LNCaP clone FGC (cell line): ENCODE measurements at places on chromosomes 2 and 18.

DNA sequence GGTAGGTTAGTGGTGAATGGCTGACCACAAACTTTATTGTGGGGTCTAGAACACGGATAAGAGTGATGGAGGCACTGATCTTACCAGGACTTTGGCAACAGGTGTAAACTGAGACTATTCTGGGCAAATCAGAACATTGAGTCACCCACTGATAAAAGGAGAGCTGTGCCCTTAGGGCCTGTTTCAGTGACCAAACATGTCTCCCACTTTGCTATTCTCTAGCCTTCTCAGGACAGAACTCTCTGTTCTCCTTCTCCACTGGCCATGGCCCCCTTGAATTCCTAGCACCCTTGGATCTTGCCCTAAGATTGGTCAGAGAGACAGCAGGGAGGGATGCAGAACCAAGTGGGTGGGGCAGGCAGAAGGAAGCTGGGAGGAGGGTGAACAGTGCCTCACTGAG, 18.3 kb downstream of the TRPM8 start:
- DNase-seq, result no peak

GRCh38 chr2:101087638-101088037, 63.5 kb downstream of the TBC1D8 start:
- DNase-seq, result no peak

- DNase-seq, result no peak
Measured at GRCh38 chr2:144261336-144261735, 258.6 kb downstream of the ZEB2 start.

DNA sequence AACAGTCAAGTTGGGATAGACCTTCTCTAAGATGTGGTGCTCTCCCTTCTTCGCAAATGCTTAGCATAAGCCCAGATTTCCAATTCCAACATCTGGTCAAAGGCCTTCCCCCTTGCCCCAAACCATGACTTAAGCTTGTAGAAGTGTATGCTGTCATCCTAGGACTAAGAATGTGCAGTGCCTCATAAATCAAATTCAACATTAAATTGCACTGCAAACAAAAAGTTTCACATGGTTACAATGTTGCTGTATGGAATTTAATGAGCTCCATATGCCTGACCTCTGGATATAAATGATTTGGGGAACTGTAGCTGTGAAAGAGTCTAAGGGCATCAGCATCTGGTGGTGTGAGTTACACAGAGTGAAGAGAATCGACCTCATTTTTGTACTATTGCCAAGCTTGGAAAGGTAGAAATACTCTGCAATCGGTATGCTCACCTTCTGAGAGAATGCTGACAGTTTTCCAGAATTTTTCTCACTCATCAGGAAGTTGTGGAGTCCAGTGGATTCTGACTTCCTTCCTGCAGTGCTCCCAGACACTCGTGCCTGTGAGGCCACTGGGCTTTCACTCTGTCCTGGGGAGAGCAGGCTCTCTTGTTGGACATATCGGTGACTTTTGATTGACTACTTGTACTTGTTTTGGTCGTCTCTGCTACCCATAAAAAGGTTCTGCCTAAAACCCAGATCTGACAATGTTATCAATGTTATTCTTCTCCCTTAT, 40.6 kb downstream of the FASTKD2 start:
- peak; percentile 70 for DNase-seq

DNA sequence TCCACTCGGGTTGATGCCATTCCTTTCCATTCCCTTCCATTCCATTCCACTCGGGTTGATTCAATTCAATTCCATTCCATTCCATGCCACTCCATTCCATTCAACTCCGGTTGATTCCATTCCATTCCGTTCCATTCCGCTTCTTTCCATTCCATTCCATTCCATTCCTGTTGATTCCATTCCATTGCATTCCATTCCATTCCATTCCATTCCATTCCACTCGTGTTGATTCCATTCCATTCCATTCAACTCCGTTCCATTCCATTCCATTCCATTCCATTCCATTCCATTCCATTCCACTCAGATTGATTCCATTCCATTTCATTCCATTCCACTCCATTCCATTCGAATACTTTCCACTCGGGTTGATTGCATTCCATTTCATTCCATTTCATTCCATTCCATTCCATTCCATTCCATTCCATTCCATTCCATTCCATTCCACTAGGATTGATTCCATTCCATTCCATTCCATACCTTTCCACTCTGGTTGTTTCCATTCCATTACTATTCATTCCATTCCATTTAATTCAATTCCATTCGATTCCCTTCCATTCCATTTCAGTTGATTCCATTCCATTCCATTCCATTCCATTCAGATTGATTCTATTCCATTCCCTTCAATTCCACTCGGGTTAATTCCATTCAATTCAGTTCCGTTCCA, 1141.8 kb downstream of the RPIA start:
- DNase-seq, result no peak

GRCh38 chr2:38528008-38528442, 74.7 kb downstream of the HNRNPLL start:
- DNase-seq, result no peak

- no peak for DNase-seq
Measured at GRCh38 chr2:8259106-8259840, 422.6 kb upstream of the ID2 start.

GRCh38 chr2:138086576-138086975, 122.3 kb downstream of the HNMT start:
- no peak for DNase-seq

DNA sequence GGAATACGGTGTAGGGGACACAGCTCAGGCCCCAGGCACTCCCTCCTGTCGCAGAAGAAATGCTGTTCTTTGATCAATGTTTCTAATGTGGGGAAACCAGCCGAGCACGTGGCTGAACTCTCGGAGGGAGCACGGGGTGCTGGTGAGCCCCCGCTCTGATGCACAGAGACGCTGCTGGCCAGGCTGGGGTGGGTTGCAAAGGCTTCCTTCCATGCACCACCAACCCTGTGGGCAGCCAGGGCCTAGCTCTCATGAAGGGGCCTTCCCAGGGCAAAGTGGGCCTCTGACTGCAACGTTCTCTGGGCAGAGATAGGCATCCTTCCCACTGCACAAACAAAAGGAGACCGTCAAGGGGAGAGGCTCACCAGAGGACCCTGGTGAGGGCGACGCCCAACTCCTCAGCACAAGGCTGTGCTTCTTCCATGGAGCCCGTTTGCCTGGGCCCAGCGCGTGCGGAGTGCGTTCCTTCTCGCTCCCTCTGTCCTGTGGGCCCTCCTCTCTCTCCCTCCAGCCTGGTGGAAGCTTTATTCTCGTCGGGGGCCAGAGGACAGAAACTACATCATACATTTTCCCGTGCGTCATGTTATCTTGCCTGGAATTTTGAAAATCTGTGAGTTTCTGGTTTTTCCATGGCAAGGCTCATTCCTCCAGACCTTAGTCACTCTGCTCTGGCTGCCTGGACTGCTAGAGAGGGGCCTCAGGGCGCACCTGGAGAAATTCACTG, 61.1 kb upstream of the SP3 start:
- no peak for DNase-seq

- no peak for DNase-seq
Measured at GRCh38 chr2:69023236-69023635, 10.3 kb downstream of the ANTXR1 start.

DNA sequence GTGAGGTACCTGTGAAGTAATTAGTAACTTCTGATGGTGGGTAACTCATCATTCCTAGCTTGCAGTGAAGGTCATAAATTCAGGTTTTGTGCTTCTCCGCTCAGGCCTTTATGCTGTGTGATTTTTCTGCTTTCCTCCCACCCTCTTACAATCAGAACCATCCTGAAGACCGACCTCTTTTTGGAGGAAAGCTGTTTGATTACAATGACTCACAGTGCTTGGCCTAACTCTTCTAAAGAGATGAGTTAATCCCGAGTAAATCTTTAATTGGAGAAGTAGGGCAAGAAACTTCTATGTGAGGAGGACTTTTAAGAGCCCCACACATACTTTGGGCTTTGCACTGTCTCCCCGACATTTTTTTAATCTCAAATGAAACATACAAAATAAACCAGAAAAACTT, 53.1 kb downstream of the TTC27 start:
- no peak for DNase-seq

DNA sequence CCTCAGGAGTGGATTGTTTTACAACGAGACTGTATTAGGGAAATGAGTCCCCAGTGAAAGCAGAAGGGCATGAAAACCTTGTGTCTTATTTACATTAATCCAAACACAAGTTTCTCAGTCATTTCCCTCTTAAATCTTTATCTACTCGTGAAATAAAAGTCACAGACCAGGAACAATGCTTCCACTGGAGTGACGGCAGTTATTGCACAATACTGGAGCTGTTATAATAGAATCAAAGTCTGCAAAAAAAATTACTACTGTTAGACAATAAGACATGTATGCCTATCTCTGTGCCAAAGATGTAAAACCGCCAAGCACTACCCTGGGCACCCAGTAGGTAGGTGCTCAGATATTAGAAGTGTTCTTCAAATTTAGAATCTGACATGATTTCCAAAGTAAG, 375.5 kb downstream of the ZNF521 start:
- no peak for DNase-seq

DNA sequence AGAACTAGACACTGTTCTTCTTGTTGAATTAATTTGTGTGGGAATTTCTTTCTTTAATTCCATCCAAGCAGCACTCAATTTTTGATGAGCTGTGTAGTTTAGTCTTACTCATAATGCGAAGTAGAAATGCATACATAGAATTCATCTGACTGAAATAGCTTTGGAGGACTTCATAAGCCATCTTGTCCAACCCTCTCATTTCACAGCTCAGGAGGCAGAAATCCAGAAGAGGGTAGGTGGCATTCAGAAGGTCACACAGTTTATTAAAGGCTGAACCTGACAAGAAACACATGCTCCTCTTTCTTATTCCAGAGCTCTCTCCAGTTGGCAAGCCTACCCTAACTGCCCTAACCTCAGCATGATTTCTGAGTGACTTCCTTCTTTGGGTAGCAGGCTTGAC, 169.2 kb upstream of the NOSTRIN start:
- DNase-seq, result no peak

DNA sequence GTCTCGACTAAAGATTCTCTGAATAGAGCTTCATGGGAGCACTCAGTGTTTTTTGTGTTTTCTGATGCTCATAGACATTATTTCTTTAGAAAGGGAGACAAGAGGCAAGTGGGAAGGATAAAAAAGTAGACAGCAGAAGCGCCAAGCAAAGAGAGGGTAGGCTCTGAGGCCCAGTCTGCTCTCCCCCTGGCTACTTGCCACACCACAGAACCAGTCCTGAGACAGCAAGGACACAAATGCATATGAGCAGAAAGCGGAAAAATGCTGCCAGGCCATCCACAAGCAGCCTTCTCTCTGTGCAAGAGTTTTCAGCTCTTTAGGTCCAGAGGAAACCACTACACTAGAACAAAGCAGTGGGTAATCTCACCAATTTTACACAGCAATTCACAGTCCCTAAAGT, 285.4 kb downstream of the ZNF521 start:
- DNase-seq, result no peak

DNA sequence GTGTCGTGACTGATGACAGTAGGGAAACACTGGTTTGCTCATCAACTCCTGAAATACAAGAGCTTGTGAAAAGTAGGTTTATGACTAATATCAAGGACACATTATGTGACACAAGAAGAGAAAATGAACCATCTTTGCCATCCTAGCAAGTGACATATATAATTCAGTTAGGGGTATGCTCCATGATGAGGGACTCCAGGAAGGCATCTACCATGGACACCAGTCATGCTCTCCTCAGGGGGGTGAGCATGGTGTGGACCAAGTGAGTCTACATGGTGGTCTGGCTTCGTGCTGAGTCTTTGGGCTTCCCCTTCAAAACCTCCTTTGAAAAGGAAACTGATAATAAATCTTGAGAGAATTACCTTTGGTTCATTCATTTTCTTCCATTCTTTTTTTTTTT, 11.7 kb upstream of the SERPINB5 start:
- no peak for DNase-seq

GRCh38 chr2:30266051-30266621, 34.8 kb downstream of the LBH start:
- DNase-seq, result no peak

- DNase-seq, result no peak
Measured at GRCh38 chr2:214311931-214312749, 98.7 kb upstream of the VWC2L start.

- no peak for DNase-seq
Measured at GRCh38 chr2:74168739-74169138, 9.9 kb downstream of the MOB1A start.

DNA sequence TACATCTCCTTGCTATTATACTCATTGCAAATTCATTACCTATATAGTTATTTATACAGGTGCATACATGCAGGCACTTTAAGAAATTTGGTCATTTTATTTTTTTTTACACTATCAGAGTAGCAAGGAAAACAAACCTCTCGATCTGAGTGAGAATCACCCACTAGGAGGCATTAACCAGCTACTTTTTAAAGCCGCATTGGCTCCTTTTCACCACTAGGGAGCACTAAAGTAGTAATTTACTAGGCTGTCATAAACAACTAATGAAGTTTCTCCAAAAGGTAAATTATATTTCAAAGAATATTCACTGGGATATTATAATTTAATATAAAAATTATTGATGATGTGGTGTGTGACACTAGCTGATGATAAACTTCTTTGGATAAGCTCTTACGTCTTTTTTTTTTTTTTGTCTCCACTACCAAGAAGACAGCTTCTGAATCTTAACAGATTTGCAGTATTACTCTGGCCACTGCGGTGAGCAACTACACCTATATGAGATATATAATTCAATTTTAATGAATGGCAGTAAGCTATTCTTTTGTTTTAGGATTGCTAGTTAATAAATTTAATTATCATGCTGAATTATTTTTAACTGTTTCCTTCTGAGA, 101.9 kb downstream of the NOL4 start:
- peak; percentile 26 for DNase-seq

- no peak for DNase-seq
Measured at GRCh38 chr18:8773980-8774379, 68.6 kb downstream of the MTCL1 start.

DNA sequence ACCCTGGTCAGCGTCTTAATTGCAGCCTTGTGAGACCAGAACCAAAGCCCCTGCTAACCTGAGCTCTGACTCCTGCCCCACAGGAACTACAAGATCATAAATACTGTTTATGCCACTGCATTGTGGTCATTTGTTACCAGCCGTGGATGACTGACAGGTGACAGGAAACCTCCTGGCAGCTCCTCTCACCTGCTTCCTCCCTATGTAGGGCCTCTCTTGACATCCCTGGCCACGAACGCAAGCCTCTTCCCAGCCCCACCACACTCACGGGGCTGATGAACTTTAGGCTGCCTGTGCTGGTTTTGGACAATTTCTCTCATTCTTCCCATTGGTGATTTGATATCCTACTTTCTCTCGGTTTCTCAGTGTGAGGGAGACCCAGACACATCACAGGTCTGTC, 357.2 kb upstream of the MYT1L start:
- DNase-seq, result no peak
